ENCODE measurements at places on chromosomes 4 and X.
A peak's percentile ranks its signal among the peaks of the same experiment; 100 is the strongest.

DNA sequence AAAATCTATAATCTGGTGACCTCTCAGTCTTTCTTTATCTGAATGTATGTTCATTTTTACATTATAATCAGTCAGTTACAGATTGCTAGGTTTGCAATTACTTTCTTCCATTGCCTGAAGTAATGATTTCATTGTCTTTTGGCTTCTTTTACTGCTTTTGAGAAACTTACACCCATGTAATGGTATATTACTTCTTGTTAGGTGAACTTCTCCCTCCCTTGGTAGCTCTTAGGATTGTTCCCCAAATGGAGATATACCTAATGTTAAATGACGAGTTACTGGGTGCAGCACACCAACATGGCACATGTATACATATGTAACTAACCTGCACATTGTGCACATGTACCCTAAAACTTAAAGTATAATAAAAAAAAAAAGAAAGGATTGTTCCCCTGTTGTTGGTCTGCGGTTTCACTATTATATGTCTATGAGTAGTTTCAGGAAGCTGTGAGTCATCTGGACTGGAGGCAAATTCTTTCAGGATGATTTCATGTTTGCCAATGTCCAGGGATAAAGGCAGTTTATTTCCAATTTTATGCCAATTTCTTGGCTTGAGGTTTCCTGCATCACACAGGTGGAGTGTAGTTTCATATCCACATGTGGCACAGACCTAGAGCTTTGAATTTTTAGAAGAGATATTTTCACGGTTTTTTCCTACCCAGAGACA is 21.8 kb downstream of the SPANXC start:
- DNase-seq, result peak; percentile 42

DNA sequence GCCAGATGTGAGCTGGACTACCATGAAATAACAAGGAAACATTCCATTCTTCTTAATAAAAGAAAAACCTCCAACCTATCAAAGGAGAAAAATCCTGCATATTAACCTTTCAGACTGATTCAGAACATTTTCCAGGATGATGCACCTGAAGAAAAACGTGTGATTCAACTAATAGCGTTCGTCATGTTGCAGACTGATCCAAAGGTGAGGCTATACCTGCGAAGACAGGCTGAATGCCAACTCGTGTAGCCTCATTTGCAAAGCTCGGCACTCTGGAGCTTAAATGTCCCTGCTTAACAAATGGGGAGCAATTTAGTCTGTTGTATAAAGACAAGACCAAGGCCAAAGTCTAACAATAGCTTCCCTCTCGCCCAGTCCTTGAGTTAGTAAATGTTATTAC is 172.0 kb upstream of the NOCT start:
- no peak for DNase-seq

- no peak for DNase-seq
Observed at GRCh38 chr4:161990721-161991120, 173.1 kb downstream of the FSTL5 start.

GRCh38 chr4:153512162-153512852 is 46.1 kb downstream of the TMEM131L start:
- DNase-seq, result no peak

DNA sequence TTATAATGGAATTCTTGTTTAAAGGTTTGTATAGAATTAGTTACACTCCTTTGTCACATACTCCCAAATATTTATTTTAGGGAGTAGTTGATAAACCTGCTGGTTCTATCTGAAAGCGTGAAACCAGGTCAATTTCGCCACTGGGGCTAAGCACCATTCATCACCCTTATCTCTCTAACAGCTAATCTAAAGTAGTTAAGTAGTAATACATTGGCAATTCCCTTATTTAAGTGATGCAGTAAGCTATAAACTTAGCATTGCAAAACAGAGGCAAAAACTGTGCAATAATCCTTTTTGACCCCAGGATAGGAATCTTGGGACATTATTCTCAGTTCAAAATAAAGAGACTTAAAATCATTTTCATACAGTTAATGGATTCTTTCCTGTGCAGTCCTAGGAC is 33.7 kb upstream of the PTPN13 start:
- DNase-seq, result peak; percentile 50

GRCh38 chr4:133808151-133808550 is 393.4 kb downstream of the PABPC4L start:
- DNase-seq, result no peak

- DNase-seq, result no peak
Observed at GRCh38 chrX:129759576-129760061, 20.1 kb upstream of the SASH3 start.

GRCh38 chr4:48226199-48226598 is 43.4 kb downstream of the TEC start:
- DNase-seq, result no peak

DNA sequence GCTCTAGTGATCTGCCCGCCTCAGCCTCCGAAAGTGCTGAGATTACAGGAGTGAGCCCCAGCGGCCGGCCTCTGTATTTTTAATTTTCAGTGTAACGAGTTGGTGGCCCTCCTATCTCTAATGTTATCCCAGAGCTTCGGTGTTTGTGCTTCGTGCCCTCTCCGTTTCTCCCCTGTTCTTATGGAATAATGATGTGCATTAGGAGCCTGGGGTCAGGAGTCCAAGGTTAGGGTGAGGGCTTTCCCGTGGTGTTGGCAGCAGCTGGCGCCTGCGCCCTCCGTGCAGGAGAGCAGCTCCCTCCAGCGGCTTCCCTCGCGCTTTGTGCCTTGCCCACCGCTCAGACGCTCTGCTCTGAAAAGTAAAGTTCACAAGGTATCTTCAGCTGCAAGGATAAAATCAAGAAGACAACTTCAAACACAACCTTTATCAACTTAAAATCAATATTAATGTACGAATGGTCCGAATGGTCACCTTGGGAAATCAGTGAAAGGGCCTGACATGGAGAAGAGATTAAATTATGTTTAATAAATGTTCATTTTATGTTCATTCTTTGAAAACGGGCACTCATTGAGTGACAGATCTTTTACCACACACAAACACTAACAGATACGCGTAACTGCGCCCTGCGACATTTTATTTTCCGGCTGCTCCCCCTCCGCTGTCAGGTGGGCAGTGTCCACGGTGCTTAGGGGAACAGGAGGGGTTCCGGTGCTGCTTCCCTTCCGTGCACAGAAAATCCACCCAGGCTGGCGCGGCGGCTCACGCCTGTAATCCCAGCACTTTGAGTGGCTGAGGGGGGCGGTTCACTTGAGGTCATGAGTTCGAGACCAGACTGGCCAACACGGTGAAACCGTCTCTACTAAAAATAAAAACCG is 62.4 kb downstream of the TRAPPC11 start:
- DNase-seq, result peak; percentile 44

- no peak for DNase-seq
Observed at GRCh38 chrX:1511829-1512228, 25.2 kb downstream of the P2RY8 start.

DNA sequence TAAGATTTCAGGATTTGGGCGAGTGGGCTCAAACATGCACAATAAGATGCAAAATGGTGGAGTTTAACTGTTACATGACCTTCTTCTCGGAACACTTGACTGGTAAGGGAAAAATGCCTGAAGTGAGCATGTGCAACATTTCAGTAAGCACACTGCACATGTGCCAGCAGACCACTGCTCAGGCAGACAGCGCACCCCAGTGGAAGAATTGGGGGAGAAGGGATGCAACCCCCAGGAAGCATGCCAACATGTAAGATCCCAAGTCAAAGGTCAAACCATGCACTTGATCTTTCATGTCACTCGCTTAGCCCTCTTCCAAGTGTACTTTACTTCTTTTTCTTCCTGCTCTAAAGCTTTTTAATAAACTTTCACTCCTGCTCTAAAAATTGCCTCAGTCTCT is 256.3 kb downstream of the CENPC start:
- peak; percentile 64 for DNase-seq

GRCh38 chr4:16646459-16646858 is 252.0 kb downstream of the LDB2 start:
- no peak for DNase-seq

GRCh38 chr4:31045151-31045550 is 325.0 kb downstream of the PCDH7 start:
- DNase-seq, result no peak

DNA sequence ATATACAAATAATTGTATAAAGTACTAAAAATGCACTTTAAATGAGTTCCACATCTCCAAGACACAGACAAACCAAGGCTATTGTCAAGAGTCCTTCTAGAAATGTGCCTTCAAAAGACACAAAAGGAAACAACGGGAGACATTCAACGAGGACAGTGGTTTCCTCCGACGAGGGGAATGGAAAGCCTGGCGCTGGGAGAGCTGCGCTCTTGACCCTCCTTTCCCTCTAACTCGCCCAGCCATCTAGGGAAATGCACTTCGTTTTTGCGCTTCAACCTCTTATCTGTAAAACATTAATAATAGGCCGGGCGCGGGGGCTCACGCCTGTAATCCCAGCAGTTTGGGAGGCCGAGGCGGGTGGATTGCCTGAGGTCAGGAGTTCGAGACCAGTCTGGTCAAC is 37.0 kb downstream of the ZFP42 start:
- peak; percentile 56 for DNase-seq

GRCh38 chrX:112851806-112852205 is 11.2 kb upstream of the AMOT start:
- DNase-seq, result no peak

GRCh38 chr4:105546086-105546485 is 6.3 kb upstream of the ARHGEF38 start:
- no peak for DNase-seq

- DNase-seq, result no peak
Observed at GRCh38 chr4:2574009-2574408, 37.6 kb downstream of the FAM193A start.

Measured in mesendoderm (in vitro differentiated cells).